ENCODE measurements at places on chromosomes 5 and 9.

- peak; percentile 42 for DNase-seq
These were observed 131.4 kb downstream of the MRPL36 start for GRCh38 chr5:1668141-1668721.

GRCh38 chr9:5819174-5819573, 13.7 kb downstream of the ERMP1 start:
- DNase-seq = no peak

DNA sequence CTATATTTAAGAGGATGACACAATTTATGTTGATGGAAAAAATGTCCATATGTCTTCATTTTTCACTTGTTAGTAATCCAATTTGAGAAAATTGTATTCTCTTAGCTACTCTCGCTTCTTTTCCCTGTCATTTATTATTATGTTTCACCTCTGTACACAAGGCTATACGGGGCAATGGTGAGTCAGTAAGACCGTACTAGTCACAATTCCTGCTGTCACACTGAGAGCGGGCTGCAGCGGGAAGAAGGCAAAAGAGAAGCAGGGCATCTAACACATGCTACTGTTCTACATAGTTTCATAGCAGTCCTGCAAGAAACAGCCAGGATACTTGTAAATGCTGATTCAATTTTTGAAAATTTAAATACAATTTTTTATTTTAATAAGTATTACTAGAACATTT, 23.3 kb upstream of the PRDM9 start:
- no peak for DNase-seq

DNA sequence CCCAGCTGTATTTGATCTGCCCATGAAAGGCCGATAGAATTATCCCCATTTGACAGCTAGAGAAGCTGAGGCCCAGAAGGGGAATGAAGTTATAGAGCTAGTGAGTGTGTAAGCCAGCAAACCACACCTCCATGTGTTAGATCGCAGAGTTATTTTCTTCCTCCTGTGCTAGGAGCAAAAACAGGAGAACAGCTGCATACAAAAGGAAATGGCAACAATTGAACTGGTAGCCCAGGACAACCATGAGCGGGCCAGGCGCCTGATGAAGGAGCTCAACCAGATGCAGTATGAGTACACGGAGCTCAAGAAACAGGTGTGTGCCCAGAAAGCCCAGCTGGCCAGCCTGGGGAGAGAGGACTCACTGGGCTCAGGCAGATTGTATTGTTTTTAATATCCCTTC, 30.4 kb downstream of the RAB14 start:
- DNase-seq = no peak

DNA sequence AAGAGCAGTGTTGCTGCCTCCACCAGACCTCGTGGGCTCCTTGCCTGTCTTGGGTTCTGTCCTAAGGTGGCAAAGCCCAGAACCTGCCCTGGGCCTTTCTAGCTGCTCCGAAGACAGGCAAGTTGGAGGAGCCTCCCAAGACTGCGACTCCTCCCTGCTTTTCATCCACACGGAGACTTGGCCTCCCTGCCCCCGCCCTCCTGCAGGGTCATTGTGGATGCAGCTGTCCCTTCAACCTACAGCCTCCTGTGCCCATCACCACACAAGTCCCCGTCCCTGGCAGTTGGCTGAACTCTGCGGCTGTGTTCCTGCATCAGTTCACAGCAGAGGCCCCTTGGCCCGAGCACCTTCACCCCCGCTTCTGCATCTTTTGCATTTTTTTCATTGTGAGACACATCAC, 59.2 kb downstream of the WNK2 start:
- no peak for DNase-seq

GRCh38 chr9:134253606-134254205, 72.5 kb upstream of the RXRA start:
- no peak for DNase-seq

- no peak for DNase-seq
These were observed 210.5 kb downstream of the PALM2AKAP2 start for GRCh38 chr9:109990541-109990940.

- DNase-seq = peak; percentile 62
These were observed 110.6 kb downstream of the PAM start for GRCh38 chr5:102865510-102866236.

DNA sequence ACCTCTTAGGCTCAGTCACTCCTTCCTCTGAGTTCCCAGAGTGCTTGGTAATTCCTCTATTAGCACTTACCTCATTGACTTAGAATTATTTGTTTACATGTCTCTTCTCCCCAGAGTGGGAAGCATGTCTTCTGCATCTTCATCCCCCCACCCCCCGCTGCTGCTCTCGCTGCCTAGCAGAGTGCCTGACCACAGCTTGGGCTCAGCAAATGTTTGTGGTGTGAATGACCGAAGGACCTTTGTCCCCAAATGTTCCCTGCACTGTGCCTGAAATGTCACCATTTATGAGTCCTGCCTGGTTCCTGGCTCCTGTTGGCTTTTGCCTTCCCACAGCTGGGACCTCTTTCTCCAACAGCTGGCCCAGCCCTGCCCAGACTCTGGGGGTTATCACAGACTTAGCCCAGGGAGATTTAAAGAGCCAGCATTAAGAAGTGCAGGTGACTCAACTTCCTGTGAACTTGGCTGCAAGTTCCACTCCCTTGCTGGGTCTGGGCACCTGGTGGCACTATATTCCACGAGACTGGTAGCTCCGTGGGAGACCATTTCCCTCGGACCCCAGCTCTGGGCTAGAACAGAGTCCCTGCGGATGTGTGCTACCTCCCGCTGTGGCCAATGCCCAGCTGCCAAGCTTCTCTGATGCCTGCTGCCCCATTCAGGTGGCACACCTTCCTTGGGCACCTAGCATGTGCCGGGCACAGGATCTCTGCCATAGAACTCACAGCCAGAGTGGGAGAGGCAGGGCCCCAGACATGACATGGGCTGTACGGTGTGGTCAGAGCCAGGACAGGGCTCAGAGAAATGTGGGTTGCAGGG, 1.8 kb upstream of the HMCN2 start:
- DNase-seq = peak; percentile 70

GRCh38 chr5:3827624-3828023, 232.0 kb downstream of the IRX1 start:
- no peak for DNase-seq

- peak; percentile 13 for DNase-seq
These were observed 22.2 kb upstream of the B4GALT1 start for GRCh38 chr9:33189331-33189791.

DNA sequence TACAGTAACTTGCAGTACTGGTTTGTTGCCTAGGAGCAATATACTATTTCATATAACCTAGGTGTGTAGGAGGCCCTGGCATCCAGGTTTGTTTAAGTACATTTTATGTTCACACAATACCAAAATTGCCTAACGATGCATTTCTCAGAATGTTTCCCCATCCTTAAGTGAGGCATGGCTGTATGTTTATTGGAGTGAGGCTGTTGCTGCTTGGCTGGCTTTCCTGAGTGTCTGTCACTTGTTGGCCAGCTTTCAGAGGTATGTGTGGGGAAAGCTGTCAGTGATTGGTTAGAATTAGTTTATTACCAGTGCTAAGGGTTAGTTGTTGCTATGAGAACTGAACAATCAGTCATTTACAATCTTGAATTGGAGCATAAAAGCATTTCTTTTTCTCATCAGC, 154.1 kb upstream of the CDH12 start:
- DNase-seq = no peak

DNA sequence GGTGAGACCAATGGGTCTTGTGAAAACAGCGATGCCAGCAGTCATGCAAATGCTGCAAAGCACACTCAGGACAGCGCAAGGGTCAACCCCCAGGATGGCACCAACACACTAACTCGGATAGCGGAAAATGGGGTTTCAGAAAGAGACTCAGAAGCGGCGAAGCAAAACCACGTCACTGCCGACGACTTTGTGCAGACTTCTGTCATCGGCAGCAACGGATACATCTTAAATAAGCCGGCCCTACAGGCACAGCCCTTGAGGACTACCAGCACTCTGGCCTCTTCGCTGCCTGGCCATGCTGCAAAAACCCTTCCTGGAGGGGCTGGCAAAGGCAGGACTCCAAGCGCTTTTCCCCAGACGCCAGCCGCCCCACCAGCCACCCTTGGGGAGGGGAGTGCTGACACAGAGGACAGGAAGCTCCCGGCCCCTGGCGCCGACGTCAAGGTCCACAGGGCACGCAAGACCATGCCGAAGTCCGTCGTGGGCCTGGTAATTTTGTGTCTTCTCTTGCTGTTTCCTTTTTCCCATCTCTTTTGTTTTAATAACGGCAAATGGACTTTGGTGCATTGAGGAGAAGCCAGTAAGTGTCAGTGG, 98.0 kb downstream of the EHMT1 start:
- no peak for DNase-seq

DNA sequence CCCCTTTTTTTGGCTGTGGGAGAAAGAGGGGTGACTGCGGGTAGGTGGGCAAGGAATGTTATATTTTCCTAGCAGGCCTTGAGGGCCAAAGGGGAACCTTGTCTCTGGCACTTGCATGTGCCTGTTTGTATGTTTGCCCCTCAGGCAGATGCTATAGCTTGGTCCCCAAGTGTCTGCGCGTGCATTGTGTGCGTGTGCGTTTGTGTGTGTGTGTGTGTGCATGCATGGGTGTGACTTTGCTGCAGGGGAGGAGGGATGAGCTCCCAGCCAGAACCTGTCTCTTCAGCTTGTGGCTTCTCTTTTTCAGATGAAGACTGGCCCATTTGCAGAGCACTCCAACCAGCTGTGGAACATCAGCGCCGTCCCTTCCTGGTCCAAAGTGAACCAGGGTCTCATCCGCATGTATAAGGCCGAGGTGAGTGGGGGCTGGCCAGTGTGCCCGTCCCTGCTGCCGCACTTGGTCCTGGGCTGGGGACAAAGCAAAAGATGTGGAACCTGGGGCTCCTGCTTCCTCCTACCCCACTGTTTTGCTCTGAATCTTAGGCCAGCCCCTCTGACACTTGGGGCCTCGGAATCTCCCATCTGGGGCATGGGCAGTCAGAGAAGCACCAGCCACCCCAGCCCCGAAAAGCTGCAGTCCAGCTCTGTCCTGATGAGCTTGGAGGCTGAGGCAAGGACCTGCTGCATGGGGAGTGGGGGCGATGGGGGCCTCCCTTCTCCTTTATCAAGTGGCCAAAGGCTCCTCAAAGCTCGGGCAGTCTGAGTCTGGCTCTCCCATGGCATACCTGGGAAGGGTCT, 31.1 kb downstream of the PTPA start:
- DNase-seq = no peak

DNA sequence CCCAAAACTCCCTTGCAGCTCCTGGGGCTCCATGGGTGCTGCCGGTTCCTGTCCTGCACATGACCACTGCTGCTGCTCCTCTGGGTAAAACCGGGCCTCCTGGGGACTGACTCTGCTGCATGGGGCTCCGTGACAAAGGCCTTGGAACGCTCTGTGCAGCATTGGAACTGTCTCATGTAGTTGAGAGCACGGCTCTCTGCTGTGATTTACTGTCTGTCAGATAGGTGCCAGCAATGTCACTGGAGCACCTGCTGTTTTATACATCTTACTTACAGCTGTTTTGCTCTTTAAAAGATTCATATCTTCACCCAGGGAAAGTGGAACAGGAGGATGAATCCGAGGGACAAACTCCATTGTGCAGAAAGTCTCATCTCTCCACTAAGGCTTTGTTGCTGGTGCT, 138.1 kb downstream of the YIPF5 start:
- DNase-seq = peak; percentile 23

- DNase-seq = no peak
These were observed 102.0 kb downstream of the MVB12B start for GRCh38 chr9:126428534-126429175.

DNA sequence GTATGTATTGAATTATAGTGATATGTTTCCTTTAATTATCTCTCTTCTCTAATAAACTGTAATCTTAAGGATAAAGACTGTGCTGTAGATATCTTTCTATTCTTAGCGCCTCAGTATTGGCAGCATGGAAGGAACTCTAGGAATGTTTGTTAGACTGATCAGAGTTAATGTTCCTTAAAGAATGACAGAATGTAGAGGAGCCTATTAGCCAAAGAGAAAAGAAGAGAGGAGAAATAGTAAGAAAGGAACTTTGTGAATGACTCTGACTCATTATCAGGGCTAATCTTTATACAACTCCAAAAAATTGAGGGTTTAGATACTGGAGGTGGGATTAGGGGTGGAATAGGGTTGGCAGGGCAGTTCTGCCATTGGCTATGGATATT, 59.0 kb upstream of the NUDT12 start:
- no peak for DNase-seq

- DNase-seq = no peak
These were observed 36.5 kb downstream of the LAMC3 start for GRCh38 chr9:131045300-131046092.

- DNase-seq = no peak
These were observed 16.0 kb upstream of the PHF19 start for GRCh38 chr9:120892748-120893610.

- DNase-seq = no peak
These were observed 19.0 kb upstream of the TCOF1 start for GRCh38 chr5:150338546-150338945.

- no peak for DNase-seq
These were observed 68.7 kb upstream of the CTSL start for GRCh38 chr9:87657190-87657589.

GRCh38 chr5:68225188-68225910, 9.8 kb downstream of the PIK3R1 start:
- no peak for DNase-seq

- no peak for DNase-seq
These were observed 102.9 kb downstream of the MARCHF3 start for GRCh38 chr5:126927429-126927828.

GRCh38 chr9:91271156-91271555, 90.6 kb downstream of the AUH start:
- no peak for DNase-seq

DNA sequence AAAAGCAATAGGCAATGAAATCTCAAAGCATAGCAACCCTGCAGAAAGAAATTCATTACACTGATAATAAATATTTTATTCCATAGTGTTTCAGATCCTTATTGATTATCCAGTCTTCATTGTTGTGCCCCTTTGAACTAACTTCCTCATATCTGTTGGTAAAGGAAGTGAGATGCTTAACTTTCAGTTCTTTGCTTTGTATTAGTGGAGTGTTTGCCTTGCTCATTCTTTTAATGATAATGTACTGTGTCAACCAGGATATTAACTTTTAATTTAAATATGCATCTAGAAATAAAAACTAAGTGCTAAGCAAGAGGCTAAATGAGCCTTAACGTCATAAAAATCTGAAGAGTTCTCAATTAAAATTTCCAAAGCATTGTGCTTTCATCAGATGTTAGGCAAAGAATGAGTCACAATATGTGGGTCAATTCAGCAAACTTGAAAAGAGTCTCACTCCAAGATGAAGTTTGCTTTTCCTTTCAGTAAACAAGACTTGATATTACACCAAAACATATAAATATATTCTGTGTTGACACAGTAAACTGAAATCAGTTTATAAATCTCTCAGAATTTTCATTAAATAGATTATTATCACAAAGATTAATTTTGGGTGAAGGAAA, 105.9 kb downstream of the GIN1 start:
- no peak for DNase-seq

Measured in COR-L47 (cell line).